ENCODE measurements at places on chromosomes 7 and 10.

DNA sequence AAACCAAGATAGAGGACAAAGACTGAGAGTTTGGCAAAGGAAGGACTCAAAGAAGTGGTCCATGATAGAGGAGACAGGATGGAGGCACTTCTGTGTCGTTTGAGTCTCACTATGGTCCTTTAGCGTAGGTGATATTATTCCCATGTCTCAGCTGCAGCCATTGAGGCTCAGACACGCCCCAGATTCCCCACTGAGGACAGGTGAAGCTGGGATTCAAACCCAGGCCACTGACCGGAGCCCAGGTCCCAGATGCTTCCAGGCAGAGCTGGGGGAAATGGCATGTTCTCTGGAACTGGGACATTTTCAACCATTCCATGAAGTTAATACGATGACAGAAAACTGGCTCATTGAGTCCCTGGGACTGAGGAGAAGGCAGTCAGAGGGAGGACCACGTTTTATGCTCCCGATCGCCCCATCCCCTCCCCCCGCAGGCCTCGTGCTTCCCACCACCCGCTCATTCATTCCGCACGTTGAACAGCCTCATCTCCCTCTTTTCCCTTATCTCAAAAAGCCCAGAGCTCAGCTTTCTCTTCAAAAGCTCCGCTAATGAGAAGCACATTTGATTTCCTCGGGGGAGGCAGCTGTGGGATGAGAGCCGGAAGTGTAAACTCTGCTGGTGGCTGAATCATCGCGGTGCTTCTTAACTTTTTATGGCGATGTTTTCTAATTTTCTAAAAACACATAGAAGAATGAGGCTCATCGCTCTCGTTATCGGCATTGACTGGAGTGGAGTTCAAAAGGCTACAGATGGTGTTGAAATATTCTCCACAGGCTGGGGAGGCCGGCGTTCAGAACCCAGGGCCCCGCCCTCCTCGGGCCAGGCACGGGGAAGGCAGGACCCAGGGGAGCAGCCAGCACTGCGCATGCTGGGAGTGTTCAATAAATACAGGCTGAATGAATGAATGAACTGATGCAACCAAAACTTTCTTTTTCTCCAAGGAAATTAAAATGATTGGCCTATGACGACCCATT, 64.0 kb downstream of the OAT start:
- peak; percentile 81 for DNase-seq

DNA sequence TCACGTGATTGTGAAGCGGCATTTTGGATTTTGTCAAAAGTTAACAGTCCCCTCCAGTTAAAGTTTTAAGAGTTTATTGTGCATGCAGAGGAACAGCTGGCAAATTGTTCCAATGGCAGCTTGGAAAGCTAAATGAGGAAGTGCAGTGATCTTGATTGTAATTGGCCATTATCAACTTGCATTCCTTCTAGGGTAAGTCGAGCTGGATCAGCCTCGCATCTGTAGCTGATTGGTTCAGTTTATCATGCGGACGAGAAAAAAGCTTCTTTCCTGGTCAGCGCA, 566 bp downstream of the ZNF789 start:
- peak; percentile 38 for DNase-seq

GRCh38 chr7:143042159-143042789, 9.9 kb upstream of the OR6V1 start:
- DNase-seq = no peak

DNA sequence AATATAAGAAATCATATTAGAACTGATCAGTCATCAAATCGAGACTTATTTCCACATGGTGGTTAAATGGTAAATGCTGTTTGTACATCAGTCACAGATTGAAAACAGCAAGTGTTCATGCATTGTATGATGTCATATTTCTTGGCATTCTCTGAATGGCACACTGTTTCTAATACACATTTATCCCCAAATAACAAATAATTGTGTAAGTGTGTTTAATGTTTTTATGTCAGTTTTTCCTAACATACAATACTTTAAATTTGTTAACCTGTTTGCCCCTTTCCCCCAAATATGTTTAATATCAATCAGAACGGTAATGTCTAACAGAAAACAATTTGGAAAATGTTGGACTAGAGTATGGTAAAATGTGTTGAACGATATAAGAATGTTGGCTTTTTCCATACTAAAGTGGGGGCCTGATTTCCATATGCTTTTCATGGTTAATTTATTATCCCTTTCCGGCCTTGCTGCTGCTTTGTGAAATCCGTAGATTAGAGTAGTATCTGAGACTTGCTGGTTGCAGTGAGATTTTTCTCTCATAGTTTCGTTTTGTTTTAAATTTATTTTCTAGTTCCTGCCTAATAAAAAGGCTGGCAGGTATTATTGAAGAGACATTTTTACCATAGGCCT, 23.7 kb downstream of the RAB18 start:
- no peak for DNase-seq

- DNase-seq = no peak
Observed at GRCh38 chr7:41312235-41312634, 390.7 kb downstream of the INHBA start.

GRCh38 chr10:103731609-103732270, 123.6 kb downstream of the SH3PXD2A start:
- no peak for DNase-seq

DNA sequence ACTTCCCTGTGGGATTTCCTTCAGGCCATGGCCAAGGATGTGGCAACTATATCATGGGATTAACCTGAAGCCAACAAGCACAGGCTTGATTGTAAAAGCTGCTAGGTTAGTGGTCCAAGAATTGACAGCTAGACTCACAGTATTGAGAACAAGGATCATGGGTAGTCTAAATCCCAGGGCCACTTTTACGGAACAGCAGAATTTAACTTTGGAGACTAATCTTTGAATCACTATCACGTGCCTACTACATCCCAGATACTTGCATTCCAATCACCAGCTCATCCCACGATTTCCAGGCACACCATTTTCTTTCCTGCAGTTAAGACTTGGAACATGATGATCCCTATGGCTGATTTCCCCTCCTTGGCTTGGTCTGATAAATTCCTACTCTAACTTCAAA, 65.6 kb upstream of the ADO start:
- no peak for DNase-seq

DNA sequence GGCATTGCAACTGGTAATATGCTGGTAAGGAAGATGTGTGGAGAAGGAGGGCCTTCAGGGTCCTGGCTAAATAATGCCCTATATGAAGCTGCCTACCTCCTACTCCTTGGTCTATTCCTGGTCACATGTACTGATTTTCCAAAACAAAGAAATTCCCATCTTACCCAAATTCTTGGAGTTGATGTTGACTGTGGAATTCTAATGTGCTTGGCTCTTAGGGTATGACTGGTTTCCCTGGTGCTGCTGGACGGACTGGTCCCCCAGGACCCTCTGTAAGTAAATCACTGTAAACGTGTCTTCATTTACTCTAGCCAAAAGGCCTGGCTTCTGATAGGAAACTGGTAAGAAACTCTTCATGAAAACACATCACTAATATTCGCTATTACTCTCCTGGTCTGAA, 27.0 kb downstream of the COL1A2 start:
- DNase-seq = no peak

- DNase-seq = no peak
Observed at GRCh38 chr7:151514461-151515275, 5.0 kb downstream of the RHEB start.

- DNase-seq = no peak
Observed at GRCh38 chr10:79127151-79127961, 58.6 kb downstream of the ZMIZ1 start.

GRCh38 chr7:135723411-135723810, 4.6 kb downstream of the SLC13A4 start:
- no peak for DNase-seq

DNA sequence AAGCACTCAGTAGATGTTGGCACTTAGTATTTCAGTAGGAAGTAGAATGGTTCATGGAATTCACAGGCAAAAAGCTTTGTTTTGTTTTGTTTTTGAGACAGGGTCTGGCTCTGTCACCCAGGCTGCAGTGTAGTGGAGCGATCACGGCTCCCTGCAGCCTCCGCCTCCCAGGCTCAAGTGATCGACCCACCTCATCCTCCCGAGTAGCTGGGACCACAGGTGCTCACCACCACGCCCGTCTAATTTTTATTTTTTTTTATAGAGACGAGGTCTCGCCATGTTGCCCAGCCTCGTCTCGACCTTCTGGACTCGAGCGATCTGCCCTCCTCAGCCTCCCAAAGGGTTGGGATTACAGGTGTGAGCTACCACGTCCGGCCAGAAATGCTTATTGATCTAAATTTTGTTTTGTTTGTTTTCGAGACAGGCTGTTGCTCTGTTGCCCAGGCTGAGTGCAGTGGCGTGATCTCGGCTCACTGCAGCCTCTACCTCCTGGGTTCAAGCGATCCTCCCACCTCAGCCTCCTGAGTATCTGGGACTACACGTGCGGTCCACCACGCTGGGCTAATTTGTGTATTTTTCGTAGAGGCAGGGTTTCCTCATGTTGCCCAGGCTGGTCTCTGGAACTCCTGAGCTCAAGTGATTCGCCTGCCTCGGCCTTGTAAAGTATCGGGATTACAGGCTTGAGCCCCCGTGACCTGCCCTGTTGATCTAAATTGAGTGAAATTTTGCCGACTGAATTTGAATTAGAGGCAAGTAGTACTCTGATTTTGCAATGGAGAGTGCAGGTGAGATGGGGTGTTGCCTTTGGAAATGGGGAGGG, 1.7 kb downstream of the GLRX3 start:
- DNase-seq = no peak

DNA sequence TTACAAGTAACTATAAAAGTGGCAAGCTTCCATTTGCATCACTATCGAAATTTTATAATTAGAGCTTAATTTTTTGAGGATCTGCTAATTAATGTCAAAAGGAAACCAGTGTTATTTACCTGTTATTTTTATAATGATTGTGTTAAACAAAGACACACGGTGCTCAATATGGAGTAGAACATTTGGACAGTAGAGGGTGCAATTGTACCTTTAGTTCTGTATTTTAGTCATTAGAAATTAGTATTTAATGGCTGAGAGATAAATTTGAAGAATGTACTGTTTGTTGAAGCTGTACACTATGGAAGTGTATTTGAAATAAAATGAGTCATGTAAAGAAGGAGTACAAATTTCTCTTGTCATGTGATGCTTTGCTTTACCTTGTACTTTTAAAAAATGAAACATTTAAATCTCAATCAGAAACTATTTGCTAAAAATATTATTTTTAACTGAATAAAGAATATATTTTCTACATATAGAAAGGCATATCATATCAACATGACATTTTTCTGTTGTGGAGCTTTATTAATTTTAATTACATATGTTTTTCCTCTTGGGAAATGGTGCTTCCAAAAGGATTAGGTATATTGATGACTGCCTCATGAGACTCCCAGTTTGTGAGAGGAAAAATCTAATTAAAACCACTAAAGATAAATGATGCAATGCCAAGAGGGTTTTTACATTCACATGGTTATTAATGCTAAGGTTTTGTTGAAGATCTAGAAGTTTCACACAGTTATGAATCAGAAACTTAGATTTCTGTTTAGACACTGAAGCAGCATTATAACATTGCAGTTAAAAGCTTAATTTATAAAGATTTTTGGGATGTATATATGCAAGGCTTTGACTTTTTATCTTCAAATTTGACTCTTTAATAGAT, 10.4 kb upstream of the PRKG1 start:
- DNase-seq = no peak

DNA sequence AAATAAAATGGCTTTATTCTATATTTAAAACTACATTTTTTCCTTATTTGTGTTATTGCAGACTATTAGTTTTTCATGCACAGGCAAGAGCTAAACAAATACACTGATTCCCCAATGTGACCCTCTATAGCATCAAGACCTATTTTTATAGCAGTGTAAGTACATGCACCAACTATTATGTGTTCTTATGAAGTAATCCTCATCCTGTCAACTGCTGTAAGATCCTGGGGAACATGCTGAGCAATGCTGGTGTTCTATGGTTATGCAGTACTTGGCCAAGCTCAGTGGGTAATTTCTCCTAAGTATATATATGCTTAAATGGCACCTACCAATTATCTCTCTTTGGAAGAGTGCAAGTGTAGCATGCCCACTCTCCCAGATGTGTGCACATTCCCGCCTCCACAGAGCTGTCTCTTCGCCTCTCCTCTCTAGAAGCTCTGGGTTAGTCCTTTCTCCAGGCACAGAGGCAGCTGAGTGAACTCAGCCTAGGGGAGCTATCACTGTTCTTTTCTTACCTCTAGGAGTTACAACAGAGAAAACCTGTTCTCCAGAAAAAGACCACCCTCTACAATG, 428.8 kb downstream of the KCNMA1 start:
- DNase-seq = no peak

DNA sequence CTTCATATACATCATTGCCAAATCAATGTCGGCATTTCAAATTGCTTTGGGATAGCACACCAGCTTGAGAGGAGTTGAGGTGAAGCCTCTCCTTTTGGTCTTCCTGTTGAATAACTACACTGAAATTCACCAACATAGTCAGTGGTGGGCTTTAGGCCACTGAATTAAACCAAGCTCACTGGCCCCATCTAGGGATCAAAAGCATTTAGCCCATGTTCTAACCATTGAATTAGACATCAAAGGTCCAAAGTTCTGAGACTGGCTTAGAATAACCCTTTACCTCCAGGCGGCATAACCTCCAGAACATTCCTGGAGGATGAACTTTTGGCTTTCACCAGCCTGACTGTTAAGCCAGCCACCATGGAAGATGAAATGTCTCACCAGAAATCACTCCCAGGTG, 54.6 kb downstream of the BPGM start:
- peak; percentile 26 for DNase-seq

- no peak for DNase-seq
Observed at GRCh38 chr7:123752534-123752933, 3.7 kb upstream of the WASL start.

DNA sequence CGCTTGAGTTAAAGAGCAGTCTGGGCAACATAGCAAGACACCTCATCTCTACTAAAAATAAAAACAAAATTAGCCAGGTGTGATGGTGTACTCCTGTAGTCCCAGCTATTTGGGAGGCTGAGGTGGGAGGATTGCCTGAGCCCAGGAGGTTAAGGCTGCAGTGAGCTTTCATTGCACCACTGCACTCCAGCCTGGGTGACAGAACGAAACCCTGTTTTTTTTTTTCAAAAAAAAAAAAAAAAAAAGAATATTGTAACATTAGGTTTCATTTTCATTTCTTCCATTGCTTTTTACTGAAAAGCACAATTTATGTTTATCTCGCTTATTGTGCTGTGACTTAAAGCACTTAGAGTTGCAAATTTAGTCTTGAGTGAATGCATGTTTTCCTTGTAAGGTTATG, 80.0 kb downstream of the MLLT10 start:
- no peak for DNase-seq
